ENCODE measurements at places on chromosomes 1 and 21. TPM values are rescaled to one million over a fixed set of nuclear protein-coding genes. Genes with fewer than 3 reads are reported as not detected.
A peak's percentile ranks its signal among the peaks of the same experiment; 100 is the strongest.

GRCh38 chr1:179046808-179047635 lies 21.3 kb downstream of the FAM20B start:
- no peak for DNase-seq

GRCh38 chr1:40257313-40257687 lies 736 bp upstream of the ZMPSTE24 start:
- no peak for DNase-seq

GRCh38 chr1:5692664-5693063 lies 299.6 kb downstream of the NPHP4 start:
- no peak for DNase-seq

The CCDC17 gene
- total RNA-seq = 5.6 TPM

GRCh38 chr1:214637722-214638458 lies 34.9 kb downstream of the CENPF start:
- peak; percentile 9 for DNase-seq

GRCh38 chr1:203676455-203676854 lies 49.8 kb downstream of the ATP2B4 start:
- no peak for DNase-seq

Measured in PC-9 (cell line).